ENCODE measurements at places on chromosomes 5 and 9.

DNA sequence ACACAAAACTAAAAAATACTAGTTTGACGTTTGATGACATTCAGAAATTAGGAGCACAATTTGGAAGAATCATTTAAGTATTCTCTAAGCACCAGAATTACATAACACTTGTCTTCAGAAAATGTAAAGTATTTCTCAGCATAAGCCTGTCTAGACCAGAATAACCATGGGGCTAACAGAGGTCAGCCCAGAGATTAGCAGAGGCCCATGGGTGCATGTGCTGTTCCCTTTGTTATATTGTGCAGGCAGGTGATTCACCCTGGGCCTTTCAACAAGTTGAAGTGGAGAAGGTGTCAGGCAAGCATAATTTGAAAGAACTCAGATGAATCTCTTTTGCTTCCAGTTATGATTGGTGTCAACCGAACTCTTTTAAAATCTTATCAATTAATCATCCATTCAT is 227.9 kb downstream of the LURAP1L start:
- DNase-seq: no peak

DNA sequence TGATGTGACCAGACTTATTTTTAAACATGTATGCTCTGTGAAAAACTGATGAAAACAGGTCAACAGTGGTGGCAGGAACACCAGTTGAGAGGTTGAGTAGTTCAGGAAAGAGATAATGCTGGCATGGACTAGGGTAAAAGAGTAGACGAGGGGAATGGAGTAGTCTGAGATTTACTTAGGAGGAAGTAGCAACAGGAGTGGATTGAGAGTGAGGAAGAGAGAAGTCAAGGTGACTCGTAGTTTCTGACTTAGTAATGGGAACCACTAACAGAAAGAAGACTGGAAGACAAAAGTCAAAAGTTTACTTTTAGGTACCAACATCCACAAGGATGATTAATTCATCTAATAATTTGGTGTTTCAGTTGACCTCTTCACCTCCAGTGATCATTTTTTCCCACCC is 3.6 kb downstream of the SRA1 start:
- DNase-seq: peak; percentile 30

DNA sequence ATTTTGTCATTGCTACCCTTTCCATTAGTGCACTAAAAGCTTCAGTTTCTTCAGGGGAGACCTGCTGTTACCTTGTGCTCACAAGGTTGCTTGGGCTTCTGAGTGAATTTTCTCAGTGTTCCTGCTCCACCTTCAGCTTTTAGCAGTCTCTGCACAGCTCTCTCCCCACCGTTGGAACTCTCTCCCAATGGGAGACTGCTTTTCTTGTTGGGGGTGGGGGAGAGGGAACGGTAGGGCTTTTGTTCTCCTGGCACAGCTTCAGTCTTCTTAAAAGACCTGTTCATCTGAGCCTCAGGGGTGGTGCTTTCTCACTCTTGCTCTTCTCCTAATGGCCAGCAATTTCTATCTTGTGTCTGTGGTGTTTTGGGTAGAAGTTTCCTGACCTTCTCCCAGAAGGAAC is 915.7 kb downstream of the EFNA5 start:
- no peak for DNase-seq

DNA sequence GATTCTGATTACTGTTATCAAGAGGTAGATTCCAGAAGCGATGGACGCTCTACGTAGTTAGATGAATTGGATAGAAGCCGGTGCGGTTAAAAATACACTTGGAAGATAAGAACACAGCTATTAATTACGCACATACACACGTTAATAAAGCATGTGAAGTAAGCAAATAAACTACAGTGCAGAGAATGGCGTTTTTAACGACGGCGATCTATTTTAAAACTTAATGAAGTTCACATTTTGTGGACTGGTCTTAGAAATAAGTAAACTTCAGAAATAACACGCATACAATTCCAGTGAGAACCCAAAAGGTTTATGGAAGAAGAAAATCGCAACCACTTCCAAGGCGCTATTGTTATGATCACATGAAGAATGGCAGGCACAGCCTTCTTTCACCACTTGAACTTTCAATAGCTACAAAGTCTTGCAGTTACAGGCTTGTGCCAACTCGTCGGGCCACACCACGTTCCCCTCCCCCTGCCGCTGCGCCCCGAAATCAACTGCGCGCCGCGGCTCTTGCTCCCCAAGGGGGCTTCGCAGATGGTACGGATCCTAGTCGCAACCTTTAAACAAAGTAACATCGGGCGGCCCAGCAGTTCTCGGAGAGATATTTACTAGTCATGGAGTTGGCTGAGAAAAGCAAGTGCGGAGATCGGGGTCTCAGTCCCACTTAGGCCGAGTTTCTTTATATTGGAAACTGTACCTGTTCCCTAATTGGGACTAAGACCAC is 866 bp upstream of the SEMA6A start:
- no peak for DNase-seq

GRCh38 chr9:98899408-98900056 is 44.2 kb upstream of the COL15A1 start:
- DNase-seq: no peak

- no peak for DNase-seq
Measured at GRCh38 chr5:181204113-181204825, 727 bp downstream of the TRIM7 start.

All from hematopoietic multipotent progenitor cell treated with erythropoietin and hydrocortisone succinate and interleukin-3 and kit ligand, for 17 days (in vitro differentiated cells).